ENCODE measurements at places on chromosomes 13 and 19.

- no peaks in the 10 kb centered on the region for H3K36me3 ChIP-seq
- no peak for DNase-seq
- no peaks in the 10 kb centered on the region for H3K4me1 ChIP-seq
- H3K27me3 ChIP-seq, result no peaks in the 10 kb centered on the region
Observed at GRCh38 chr13:47598340-47598911, 402.6 kb downstream of the SUCLA2 start.

GRCh38 chr19:1904860-1905109 is 414 bp upstream of the ADAT3 start:
- H3K4me1 ChIP-seq, result peaks cover 8% of the 10 kb centered on the region
- no peaks in the 10 kb centered on the region for H3K36me3 ChIP-seq
- peak overlapping the region; percentile 70 for H3K4me3 ChIP-seq
- no peak for DNase-seq
- H3K27ac ChIP-seq, result peak overlapping the region; percentile 94

GRCh38 chr13:49348751-49349150 is 95.1 kb downstream of the CAB39L start:
- no peaks in the 10 kb centered on the region for H3K36me3 ChIP-seq
- no peak overlapping the region for H3K4me3 ChIP-seq
- DNase-seq, result no peak
- H3K4me1 ChIP-seq, result no peaks in the 10 kb centered on the region
- H3K27me3 ChIP-seq, result no peaks in the 10 kb centered on the region

DNA sequence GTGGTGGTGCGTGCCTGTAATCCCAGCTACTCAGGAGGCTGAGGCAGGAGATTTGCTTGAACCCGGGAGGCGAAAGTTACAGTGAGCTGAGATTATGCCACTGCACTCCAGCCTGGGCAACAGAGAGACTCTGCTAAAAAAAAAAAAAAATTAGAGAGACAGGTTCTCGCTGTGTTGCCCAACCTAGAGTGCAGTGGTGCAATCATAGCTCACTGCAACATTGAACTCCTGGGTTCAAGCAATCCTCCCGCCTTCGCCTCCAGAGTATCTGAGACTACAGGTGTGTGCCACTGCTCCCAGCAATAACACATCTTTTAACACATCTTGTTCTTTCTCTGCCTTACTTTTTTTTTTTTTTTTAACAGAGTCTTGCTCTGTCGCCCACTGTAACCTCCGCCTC is 32.7 kb downstream of the CLEC17A start:
- no peaks in the 10 kb centered on the region for H3K4me1 ChIP-seq
- no peaks in the 10 kb centered on the region for H3K27me3 ChIP-seq
- peak; percentile 6 for DNase-seq
- H3K4me3 ChIP-seq, result no peak overlapping the region

DNA sequence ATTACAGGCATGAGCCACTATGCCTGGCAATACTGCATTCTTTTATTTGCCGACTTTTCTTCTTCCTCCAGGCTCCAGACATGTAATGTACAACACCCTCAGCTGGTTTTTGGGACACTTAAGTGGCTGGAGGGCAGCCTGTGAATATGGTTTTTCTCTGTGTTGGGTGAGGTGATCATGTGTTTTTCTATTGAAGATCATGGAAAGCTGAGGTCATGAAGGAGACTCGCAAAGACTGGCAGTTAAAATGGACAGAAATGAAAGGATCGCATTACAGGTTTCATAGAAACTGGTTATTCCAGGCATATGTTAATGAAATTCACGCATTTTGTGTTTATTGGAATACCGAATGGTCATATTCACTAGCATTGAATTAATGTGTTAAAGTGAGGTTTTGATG is 85.2 kb upstream of the RNF113B start:
- H3K27me3 ChIP-seq, result no peaks in the 10 kb centered on the region
- no peaks in the 10 kb centered on the region for H3K36me3 ChIP-seq
- H3K4me1 ChIP-seq, result no peaks in the 10 kb centered on the region
- no peak for DNase-seq
- H3K4me3 ChIP-seq, result no peak overlapping the region
- H3K27ac ChIP-seq, result no peak overlapping the region

- peak overlapping the region; percentile 99 for H3K27ac ChIP-seq
- peak; percentile 28 for DNase-seq
Observed at GRCh38 chr19:6057651-6058517, 52.4 kb downstream of the RFX2 start.

DNA sequence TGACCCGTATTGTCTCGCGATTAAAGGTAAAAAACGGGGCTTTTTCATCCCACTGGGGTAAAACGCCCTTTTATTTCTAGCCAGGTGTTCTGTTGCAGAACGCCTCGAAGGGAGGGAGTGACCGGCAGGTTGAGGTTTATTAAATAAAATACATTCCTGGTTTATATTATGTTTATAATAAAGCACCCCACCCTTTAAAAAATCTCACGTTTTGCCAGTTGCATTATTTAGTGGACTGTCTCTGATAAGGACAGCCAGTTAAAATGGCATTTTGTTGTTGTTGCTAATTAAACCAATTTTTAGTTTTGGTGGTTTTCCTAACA is 25.1 kb upstream of the ZNF850 start:
- DNase-seq, result no peak
- no peaks in the 10 kb centered on the region for H3K4me1 ChIP-seq
- H3K27ac ChIP-seq, result peak overlapping the region; percentile 89

DNA sequence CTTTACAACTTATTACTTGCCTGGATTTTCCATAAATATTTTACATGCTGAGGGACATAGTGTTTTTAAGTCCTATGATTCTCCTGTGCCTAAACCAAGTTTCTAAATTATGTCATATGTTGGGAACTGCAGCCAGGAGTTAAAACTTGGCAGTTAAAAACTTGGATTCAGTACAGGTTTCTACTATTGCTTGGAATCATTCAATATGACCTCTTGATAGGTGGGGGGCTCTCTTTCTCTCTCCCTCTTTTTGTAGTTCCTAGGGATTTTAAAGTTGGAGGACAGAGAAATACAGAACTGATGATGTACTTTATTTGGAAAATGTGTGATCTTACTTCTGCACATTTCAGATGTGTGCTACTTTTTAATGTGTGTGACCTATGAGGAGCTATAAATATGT is 4.7 kb downstream of the CSNK1A1L start:
- H3K27me3 ChIP-seq, result no peaks in the 10 kb centered on the region
- no peak overlapping the region for H3K27ac ChIP-seq
- no peak overlapping the region for H3K4me3 ChIP-seq
- H3K36me3 ChIP-seq, result no peaks in the 10 kb centered on the region
- DNase-seq, result no peak

DNA sequence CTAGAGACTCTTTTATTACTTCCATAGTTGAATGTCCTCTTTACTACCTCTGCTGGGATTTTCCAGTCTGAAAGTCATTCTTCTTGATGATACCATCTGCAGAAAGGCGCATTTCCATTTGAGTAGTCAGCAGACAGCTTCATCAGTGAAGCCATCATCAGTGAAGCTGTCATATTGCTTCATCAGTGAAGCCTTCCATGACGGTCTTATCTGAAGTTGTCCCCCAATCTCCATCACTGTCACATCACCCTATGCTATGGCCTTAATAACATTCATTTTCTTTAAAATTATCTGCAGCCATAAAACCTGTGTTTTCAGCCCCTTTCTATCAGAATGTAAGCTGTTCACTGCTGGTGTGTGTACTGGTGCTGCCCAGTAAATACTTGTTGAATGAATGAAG is 151.6 kb downstream of the B3GLCT start:
- DNase-seq, result no peak
- H3K36me3 ChIP-seq, result no peaks in the 10 kb centered on the region
- no peak overlapping the region for H3K27ac ChIP-seq
- H3K4me1 ChIP-seq, result no peaks in the 10 kb centered on the region
- H3K27me3 ChIP-seq, result no peaks in the 10 kb centered on the region

DNA sequence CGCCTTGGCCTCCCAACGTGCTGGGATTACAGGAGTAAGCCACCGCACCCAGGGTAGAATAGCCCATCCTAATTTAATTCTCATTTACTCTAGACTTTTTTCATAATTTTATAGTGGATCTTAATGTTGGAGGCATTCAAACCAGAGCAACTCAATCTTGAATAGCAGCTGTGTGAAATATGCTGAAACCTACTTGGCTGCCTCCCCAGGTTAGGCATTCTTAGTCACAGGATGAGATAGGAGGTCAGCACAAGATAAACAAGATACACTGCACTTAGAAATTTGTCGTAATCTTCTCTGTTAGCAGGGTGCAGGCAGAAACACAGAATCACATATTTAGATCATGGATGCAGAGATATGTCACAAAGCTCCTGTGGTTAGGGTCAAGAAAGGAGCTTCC is 2.7 kb upstream of the ZNF43 start:
- H3K36me3 ChIP-seq, result no peaks in the 10 kb centered on the region
- no peak for DNase-seq
- H3K4me1 ChIP-seq, result no peaks in the 10 kb centered on the region

GRCh38 chr13:113421673-113422270 is 31.5 kb downstream of the ADPRHL1 start:
- H3K27me3 ChIP-seq, result no peaks in the 10 kb centered on the region
- H3K36me3 ChIP-seq, result no peaks in the 10 kb centered on the region
- H3K27ac ChIP-seq, result no peak overlapping the region

DNA sequence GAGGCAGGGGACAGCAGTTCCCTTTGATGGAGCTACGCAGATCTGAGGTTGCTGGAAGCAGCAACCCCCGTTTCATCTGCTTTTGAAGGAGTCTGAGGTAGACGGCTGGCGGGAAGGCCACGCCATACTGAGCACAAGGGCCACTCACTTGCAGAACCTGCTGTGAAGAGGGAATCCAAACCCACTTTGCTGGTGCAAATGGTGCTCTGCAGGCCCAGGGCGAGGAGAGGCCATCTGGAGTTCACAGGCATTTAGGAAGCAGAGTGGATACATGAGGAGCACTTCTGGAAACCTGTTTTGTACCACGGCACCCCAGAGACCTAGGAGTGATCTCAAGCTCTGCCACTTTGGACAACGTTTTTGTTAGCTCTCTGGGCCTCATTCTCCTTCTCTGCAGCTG is 227.8 kb downstream of the UQCRFS1 start:
- H3K36me3 ChIP-seq, result no peaks in the 10 kb centered on the region
- DNase-seq, result no peak
- no peak overlapping the region for H3K4me3 ChIP-seq
- peaks cover 5% of the 10 kb centered on the region for H3K27me3 ChIP-seq
- H3K27ac ChIP-seq, result no peak overlapping the region

DNA sequence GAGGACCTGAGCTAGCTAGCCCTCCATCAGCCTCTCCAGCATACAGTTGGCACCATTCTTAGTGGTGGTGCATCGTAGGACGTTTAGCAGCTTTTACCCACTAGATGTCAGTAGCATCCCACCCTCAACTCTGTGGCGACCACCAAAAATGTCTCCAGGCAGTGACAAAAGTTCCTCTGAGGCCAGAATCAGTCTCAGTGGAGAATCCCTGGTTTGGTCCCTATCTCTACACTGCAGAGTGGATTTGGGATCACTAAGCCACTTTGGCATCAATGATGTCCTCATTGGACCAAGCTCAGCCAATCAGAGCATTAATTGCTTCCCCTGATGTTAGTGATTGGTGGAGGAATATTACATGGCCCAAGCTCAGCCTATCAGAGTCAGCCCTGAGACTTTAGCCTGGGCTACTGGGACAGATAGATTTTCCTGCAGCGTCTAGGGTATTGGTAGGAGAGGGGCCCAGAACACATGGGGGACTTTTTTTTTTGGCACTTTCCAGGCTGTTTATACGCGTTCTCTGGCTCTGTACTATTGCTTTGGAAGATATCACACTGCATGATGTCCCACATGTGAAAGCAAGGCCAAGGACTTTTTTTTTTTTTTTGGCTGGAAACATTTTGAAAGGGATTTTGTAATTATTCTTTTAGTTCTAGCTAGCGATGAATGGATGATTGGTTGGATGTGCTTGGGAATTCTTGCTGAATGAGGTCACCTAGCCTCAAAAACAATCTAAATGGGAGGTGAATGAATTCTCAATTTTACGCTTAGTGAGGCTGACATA is 7.0 kb downstream of the TMEM221 start:
- H3K4me1 ChIP-seq, result no peaks in the 10 kb centered on the region
- H3K36me3 ChIP-seq, result no peaks in the 10 kb centered on the region
- DNase-seq, result no peak

DNA sequence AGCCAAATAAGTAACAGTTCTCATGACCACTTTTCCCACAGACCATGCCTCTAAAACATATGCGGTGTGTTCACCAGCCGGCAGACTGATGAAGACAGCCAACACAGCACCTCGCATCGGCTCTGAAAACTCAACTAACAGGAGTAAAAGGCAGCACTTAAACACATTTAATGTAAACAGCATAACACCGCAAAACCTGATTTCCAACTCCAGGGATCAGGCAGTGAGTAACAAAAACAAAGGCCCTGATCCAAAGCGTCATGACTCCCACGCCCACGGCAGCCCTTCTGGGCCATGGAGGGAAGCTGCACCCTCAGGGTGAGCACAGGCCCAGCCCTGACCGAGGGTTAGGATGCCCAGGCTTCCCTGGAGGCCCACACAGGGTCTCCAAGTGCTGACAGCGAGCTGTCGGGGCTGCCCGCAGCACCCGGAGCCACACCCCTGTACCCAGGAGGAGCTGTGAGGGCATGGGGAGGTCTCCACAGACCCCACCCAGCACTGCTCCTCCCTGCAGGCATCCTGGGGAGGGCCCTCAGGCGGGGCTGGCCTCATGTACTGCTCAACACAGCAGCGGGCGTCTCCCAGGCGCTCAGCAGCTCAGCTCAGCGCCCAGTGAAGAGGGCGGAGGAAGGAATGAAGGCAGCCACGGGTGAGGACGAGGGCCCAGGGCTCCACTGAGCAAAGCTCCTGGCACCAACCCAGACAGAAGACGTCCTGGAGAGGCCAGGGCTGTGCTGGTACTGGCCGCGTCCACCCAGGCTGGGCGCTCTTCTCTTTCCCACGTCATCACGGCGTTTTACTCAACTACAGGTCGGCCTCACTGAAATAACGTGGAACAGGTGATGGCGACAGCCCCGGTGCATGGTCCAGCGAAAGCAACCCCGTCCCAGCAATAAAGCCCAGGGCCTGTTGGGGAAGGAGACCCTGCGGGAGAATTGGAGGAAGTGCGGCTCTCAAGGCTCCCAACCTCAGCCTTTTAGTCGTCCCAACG is 53.7 kb downstream of the RASA3 start:
- H3K4me3 ChIP-seq, result peak overlapping the region; percentile 18
- peaks cover 7% of the 10 kb centered on the region for H3K4me1 ChIP-seq
- peak overlapping the region; percentile 80 for H3K27ac ChIP-seq
- no peaks in the 10 kb centered on the region for H3K36me3 ChIP-seq
- no peaks in the 10 kb centered on the region for H3K27me3 ChIP-seq

GRCh38 chr19:7006135-7006704 is 15.0 kb downstream of the MBD3L2B start:
- no peaks in the 10 kb centered on the region for H3K36me3 ChIP-seq
- no peak for DNase-seq
- no peaks in the 10 kb centered on the region for H3K27me3 ChIP-seq

- H3K4me1 ChIP-seq, result no peaks in the 10 kb centered on the region
- H3K36me3 ChIP-seq, result no peaks in the 10 kb centered on the region
- DNase-seq, result no peak
- H3K27ac ChIP-seq, result no peak overlapping the region
- H3K4me3 ChIP-seq, result no peak overlapping the region
- no peaks in the 10 kb centered on the region for H3K27me3 ChIP-seq
Observed at GRCh38 chr19:34416021-34416545, 11.9 kb downstream of the PDCD2L start.

- H3K4me3 ChIP-seq, result no peak overlapping the region
- no peaks in the 10 kb centered on the region for H3K4me1 ChIP-seq
- H3K27ac ChIP-seq, result no peak overlapping the region
- H3K27me3 ChIP-seq, result no peaks in the 10 kb centered on the region
- no peak for DNase-seq
Observed at GRCh38 chr13:93375491-93375890, 148.9 kb downstream of the GPC6 start.

- no peak overlapping the region for H3K4me3 ChIP-seq
- H3K4me1 ChIP-seq, result no peaks in the 10 kb centered on the region
- no peaks in the 10 kb centered on the region for H3K27me3 ChIP-seq
- H3K36me3 ChIP-seq, result no peaks in the 10 kb centered on the region
- DNase-seq, result no peak
- H3K27ac ChIP-seq, result no peak overlapping the region
Observed at GRCh38 chr13:74530011-74530410, 395.8 kb upstream of the KLF12 start.

Data from breast epithelium (tissue), 4 donors.